Epithelial cell of proximal tubule (primary cell): ENCODE measurements at places on chromosomes 13 and 19.
A peak's percentile ranks its signal among the peaks of the same experiment; 100 is the strongest.

GRCh38 chr13:55160867-55161266 is 1979.9 kb upstream of the PRR20A start:
- no peak for DNase-seq

DNA sequence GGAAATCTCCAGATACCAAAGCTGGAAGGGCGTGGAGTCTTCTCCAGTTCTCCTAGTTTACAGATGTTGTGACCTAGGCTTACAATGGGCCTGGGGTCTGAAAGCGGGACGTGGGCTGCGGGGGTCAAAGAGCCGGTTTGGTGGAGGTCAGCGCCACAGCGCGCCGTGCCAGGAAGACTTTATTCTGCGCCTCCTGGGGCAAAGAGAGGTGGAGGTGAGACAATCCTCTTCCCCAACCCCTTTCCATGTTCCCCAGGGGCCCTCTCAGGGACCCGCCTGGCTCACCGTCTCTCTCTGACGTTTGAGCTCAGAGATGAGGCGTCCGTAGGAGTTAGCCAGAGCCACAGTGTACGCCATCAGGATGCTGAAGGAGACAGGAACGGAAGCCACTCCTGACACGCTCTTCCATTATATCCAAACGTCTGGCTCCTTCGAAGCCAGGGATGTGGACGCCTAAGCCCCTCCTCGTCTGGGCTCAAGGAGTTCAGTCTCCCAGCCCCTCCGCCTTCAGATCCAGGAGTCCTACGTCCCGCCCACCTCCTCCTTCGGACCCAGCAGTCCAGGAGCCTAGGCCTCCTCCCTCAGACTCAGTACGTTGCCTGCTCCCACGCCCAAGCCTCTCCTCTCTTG is 776 bp upstream of the LENG1 start:
- no peak for DNase-seq

GRCh38 chr19:33832633-33833032 is 36.0 kb downstream of the KCTD15 start:
- DNase-seq = no peak

- no peak for DNase-seq
Measured at GRCh38 chr13:75220861-75221260, 261.1 kb downstream of the TBC1D4 start.

GRCh38 chr19:54696766-54697165 is 27.5 kb upstream of the KIR3DL3 start:
- no peak for DNase-seq

DNA sequence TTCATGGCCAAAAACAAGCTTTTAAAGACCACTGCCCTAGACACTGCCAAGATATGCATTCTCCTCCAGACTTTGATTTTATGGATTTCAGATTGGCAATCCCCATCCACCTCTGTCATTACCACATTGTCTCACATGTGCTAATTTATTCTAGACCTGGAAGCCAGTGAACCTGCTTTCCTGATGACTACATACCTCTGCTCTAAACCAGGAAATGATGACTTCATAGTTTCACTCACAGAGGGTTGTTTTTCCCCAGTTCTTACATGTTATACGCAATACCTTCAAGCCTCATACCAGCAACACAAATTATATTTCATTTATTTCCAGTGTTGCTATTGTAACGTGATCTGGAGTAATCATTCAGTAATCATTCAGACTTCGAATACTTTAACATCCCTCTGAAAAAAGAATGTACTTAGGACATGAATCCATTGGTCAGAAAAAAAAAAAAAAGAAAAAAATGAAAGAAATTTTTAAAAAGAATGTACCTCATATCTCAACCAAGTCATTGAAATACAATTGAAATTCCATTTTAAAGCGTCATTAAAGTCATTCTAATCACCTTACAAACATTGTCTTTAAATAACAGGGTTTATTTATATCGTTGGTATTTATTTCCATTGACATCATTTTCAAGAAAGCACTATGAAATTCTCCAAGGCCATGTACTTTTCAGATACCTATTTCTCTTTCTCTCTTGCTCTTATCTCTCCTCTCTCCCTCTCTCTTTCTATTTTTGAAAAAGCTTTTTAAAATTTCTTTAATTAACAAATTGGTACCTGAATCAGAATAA is 33.4 kb upstream of the KLF5 start:
- DNase-seq = peak; percentile 61

DNA sequence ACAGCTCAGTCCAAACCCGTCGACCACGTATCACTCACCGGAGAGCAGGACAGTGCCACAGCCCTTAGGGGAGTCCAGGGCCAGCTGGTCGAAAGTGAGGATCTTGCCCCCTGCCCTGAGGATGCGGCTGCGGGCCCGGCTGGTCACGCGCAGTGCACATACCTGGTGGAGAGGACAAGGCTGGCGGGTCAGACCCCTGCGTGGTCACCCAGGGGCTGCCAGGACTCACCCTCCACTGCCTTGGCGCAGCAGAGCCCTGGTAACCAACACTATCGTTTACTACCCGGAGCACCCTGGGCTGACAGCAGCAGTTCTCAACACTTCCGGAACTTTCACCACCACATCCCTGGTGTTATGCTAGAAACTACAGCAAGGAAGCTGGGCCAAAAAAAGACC is 1.2 kb upstream of the FAM83E start:
- no peak for DNase-seq

DNA sequence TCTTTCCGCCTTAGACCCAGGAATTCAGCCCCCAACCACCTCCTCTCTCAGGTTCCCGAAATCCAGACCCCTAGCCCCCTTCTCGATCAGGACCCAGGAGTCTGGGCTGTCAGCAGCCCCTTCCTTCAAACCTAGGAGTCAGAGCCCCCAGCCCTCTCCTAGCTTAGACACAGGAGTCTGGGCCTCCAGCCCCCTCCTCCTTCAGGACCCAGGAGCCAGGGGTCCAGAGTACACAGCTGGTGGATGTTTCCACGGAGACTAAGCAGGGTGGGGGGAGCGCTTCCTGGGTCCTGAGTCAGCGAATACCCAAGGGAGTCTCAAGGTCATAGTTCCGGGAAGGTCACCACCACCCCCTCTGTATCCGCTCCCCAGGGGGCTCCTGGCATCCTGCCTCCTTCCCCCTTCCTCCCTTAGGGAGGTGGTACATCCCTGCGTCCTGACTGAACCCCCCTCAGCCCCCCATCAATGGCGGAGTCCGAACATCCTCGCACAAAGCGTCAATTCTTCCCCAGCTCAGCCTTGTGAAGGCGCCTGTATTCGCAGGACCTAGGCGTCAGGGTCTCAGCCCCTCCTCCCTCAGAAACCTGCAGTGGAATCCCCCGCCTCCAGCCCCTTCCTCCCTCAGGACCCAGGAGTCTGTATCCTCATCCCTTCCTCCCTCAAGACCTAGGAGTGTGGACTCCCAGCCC is 4.6 kb downstream of the CADM4 start:
- DNase-seq = no peak

DNA sequence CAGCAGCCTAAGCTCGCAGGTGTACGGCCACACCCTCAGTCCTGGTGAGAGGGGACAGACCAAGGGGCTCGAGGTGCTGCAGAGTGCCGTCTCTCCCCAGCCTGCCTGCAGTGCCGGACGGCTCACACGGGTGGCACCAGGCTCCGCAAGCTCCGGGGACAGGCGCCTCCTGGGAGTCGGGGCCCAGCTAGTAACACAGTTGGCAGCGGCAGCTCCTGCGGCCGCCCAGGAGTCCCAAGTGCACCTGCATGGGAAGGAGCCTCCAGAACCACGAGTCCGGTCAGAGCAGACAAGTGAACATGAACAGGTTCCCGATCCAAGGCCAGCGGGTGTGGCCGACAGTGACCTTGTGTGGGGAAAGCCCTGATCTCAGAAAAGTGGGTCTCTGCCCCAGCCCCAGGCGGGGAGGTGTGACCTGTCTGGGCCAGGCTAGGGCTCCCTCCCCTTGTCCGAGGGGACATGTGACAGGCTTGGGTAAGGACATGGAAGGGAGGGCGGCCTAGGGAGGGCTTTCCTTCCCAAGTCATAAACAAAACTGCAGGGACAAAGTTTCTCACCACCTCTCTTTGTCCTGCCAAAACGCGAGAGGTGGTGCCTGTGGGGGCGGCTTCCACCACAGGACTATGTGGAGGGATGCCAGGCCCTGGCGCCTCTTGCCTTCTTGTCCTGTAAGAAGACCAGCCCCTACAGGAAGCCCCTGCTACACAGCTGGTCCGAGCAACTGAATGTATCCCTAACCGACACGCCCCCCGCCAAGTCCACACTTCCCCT is 46.5 kb downstream of the MLLT1 start:
- no peak for DNase-seq

DNA sequence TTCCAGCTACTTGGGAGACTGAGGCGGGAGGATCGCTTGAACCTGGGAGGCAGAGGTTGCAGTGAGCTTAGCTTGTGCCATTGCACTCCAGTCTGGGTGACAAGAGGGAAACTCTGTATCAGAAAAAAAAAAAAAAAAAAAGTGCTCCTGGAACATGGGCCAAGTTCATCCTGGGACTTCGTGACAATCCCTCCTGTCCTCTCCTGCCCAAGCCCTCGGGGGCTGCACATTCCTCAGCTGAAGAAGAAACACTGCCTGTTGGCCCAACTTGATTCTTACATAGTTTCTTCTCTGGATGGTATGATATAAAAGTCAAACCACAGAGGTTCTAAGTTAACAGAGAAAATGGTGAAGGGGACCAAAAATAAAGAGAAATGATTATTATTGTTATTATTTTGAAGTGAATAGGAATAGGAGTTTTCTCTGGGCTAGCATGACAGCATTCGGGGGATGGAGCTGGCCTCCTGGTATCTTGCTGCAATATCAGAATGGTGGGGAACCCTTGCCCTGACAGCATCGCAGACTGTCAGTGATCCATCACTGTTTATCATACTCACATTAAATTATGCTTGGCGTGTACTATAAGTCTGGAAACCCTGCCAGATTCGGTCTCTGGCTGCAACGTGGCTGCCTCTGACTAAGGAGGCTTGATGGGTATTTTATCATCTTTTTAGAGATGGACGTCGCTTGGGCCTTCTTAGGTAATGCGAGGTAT is 113.7 kb upstream of the OXGR1 start:
- no peak for DNase-seq

- no peak for DNase-seq
Measured at GRCh38 chr13:62320129-62321108, 904.8 kb upstream of the PCDH20 start.

GRCh38 chr19:10222201-10222890 is 8.8 kb downstream of the S1PR2 start:
- DNase-seq = no peak

- DNase-seq = no peak
Measured at GRCh38 chr13:51068501-51068900, 42.6 kb downstream of the C13orf42 start.

DNA sequence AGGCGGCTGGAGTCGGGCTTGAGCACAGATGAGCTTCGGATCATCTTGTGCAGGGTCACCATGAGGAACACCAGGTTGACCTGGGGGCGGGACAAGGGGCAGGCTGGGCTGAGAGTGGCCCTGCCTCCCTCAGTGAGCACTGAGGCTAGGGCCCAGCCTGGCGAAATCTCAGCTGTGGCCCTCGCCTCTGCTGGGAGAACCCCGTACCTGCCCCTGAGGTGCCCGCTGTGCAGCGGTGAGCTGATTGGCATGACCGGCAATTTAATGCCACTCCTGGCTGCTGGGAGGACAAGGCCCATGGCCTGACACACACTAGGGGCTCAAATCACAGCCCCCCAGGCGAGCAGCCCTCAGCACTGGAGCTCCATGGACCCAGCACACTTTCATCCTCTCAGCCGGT is 19.7 kb upstream of the ASF1B start:
- no peak for DNase-seq

GRCh38 chr13:26485786-26486185 is 71.7 kb upstream of the WASF3 start:
- DNase-seq = no peak

- DNase-seq = peak; percentile 75
Measured at GRCh38 chr13:30792285-30793000, 57.1 kb downstream of the ALOX5AP start.

DNA sequence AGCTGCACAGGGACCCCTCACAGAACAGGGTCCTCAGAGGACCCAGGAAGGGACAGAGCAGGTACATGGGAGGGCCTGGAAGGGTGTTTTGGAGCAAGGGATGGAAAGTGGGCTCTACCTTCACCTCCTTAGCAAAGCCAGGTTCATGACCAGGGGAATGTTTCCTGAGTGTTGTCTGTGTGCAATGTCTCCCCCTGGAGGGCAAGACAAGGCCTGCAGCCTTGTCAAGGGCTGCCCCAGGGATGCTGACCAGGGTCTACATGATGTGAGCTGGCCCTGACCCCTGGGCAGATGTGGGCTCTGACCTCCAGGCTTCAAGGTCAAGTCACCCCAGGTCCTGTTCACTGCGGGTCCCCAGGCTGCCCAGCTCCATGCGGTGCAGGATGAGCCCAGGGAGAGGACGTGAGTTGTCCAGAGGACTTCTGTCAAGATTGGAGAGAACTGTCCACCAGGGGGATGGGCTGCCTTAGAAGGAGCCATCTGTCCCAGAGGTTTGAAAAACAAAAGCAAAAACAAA is 1.0 kb upstream of the CEACAM1 start:
- peak; percentile 2 for DNase-seq

DNA sequence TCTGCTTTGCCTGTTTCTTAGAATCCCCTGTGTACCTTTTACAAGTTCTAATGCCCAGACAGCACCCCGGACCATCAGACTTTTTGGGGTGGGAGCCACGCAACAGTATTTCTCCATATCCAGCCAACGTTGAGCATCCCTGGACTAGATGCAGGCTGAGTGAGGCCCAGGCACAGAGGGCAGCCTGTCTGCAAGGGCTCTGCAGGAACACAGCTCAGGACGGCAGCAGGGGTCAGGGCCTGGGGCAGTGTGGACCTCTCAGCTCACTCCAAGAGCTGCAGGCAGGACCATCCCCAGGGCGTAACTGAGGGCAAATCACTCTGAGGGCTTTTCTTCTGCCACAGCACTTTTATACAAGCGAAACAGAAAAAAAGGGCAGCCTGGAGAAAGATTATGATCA is 95.8 kb downstream of the DNAJC15 start:
- no peak for DNase-seq
